ENCODE measurements at places on chromosomes 16 and 17. TPM values are rescaled to one million over a fixed set of nuclear protein-coding genes. Genes with fewer than 3 reads are reported as not detected.
A peak's percentile ranks its signal among the peaks of the same experiment; 100 is the strongest.

- peaks cover 9% of the 10 kb centered on the region for H3K4me1 ChIP-seq
- peaks cover 5% of the 10 kb centered on the region for H3K27me3 ChIP-seq
- no peaks in the 10 kb centered on the region for H3K36me3 ChIP-seq
- H3K4me3 ChIP-seq: peak overlapping the region; percentile 56
These were observed 500 bp downstream of the MAF start for GRCh38 chr16:79599837-79600637.

- no peak overlapping the region for H3K27ac ChIP-seq
- peaks cover 5% of the 10 kb centered on the region for H3K4me1 ChIP-seq
- no peaks in the 10 kb centered on the region for H3K27me3 ChIP-seq
These were observed 47.1 kb downstream of the BCL7C start for GRCh38 chr16:30846649-30847402.

VPS35L gene
- 7.2 TPM for total RNA-seq

CDK5R1 gene
- total RNA-seq: 6.6 TPM

GRCh38 chr17:73362697-73363096, 50.9 kb upstream of the CDC42EP4 start:
- H3K4me1 ChIP-seq: peaks cover 6% of the 10 kb centered on the region
- H3K27ac ChIP-seq: no peak overlapping the region
- DNase-seq: no peak
- H3K36me3 ChIP-seq: no peaks in the 10 kb centered on the region
- no peak overlapping the region for H3K4me3 ChIP-seq

CMTR2 gene
- 18.5 TPM for total RNA-seq

DNA sequence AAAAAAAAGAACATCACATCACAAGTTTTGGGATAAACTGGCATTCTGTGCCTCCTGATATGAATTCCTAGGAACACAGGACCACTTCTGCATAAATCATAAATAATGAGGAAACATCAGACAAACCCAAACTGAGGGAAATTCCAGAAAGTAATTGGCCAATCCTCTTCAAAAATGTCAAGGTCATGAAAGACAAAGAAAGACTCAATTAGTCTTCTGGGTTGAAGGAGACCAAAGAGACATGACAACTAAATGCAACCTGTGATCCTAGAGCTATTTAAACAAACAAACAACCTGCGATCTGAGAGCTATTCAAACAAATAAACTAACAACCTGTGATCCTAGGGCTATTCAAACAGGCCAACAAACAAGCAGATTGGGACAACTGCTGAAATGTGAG, 144.3 kb downstream of the VPS53 start:
- no peaks in the 10 kb centered on the region for H3K4me1 ChIP-seq
- no peak overlapping the region for H3K27ac ChIP-seq
- H3K4me3 ChIP-seq: no peak overlapping the region
- no peak for DNase-seq

DNA sequence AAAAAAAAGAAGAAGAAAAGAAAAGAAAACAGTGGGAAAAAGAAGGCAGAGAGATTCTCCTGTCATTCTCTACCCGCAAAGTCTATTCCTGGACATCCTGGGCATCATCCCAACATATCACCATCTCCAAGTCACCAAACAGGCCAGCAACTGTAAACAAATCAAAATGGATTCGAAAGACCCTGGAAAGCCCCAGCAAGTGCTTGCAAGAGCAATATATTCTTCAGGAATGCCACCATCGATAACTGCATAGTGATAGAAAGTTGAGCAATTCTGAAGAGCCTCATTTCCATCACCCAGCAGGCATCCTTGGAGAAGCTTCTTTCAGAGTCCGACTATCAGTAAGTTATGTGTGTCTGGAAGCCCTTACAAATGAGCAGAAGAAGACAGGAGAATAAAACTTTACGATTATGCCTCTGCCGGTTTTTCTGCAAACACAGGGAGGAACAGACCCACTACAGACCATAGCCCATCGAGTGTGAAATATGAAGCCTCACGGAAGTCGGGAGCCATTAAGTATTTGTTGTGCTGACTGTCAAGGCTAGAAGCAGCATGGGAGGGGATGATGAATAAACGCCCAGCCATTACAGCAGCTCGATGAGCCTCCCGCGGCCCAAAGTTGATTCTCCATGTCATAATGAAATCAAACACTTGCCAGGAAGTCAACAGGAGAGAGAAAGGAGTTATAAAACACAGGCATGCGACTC, 64.5 kb upstream of the SEC14L1 start:
- no peaks in the 10 kb centered on the region for H3K36me3 ChIP-seq
- peak overlapping the region; percentile 24 for H3K27ac ChIP-seq
- DNase-seq: no peak
- no peaks in the 10 kb centered on the region for H3K4me1 ChIP-seq

DNA sequence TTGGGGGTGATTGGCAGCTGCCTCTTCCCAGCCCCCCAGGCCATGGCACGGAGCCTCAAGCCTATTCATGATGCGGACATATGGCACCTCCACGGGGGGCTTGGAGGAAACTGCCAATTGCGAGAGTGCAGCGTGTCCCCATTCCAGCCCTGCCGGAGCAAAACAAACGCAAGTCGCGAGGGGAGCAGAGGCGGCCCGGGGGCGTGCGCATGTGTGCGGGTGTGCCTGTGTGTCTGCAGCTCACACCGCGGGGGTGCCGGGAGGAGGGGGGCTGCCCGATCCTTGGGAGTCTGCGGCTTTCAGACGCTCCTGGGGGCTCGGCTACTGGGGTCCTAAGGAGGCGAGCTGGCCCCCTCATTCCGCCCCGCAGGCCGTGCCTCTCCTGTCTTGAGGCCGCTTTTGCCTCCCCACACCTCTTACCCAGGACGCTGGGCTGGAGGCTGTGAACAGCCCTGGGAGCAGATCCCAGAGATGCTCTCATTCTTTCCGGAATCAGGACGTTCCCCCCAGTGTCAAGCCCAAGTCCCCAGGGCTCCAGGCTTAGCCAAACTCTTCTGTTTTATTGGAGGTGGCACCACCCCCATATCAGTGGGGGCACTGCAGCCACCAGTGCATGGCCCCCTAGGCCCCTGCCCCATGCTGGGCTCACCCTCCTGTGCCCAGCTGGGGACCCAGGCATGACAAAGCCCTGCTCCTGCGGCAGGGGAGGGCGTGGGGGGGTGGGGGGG, 29.1 kb downstream of the ENDOV start:
- no peak for DNase-seq
- no peaks in the 10 kb centered on the region for H3K4me1 ChIP-seq
- no peaks in the 10 kb centered on the region for H3K36me3 ChIP-seq

GRCh38 chr16:54070789-54071343, 215.7 kb downstream of the IRX3 start:
- no peak for DNase-seq
- H3K4me3 ChIP-seq: no peak overlapping the region
- no peaks in the 10 kb centered on the region for H3K36me3 ChIP-seq
- H3K27me3 ChIP-seq: no peaks in the 10 kb centered on the region
- H3K4me1 ChIP-seq: peaks cover 19% of the 10 kb centered on the region
- no peak overlapping the region for H3K27ac ChIP-seq

DNA sequence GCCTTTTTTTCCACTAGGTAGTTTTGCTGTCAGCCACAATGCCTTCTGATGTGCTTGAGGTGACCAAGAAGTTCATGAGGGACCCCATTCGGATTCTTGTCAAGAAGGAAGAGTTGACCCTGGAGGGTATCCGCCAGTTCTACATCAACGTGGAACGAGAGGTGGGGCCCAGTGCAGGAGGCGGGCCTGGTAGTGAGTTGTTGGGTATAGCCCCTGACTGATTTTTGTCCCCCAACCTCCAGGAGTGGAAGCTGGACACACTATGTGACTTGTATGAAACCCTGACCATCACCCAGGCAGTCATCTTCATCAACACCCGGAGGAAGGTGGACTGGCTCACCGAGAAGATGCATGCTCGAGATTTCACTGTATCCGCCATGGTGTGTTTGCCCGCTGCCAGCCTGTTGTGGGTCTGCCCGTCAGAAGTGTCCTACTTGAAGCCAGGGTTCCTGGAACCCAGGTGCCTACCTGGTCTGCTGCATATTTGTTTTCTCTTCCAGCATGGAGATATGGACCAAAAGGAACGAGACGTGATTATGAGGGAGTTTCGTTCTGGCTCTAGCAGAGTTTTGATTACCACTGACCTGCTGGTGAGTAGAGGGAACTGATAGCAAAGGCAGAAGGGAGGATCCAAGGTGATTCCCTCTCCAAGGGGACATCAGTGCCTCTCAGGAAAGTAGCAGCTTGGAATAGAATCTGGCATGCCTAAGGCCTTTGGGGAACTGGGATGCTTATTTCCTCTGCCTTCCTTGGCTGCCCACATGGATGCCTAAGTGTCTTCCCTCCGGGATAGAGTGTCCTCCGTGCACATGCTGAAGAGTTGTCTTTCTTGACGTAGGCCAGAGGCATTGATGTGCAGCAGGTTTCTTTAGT, 1.9 kb upstream of the CD68 start:
- DNase-seq: no peak
- no peak overlapping the region for H3K4me3 ChIP-seq
- H3K4me1 ChIP-seq: peaks cover 16% of the 10 kb centered on the region

GRCh38 chr16:84788920-84789391, 30.8 kb upstream of the CRISPLD2 start:
- H3K4me1 ChIP-seq: no peaks in the 10 kb centered on the region
- H3K4me3 ChIP-seq: no peak overlapping the region
- no peaks in the 10 kb centered on the region for H3K27me3 ChIP-seq
- no peaks in the 10 kb centered on the region for H3K36me3 ChIP-seq

DNA sequence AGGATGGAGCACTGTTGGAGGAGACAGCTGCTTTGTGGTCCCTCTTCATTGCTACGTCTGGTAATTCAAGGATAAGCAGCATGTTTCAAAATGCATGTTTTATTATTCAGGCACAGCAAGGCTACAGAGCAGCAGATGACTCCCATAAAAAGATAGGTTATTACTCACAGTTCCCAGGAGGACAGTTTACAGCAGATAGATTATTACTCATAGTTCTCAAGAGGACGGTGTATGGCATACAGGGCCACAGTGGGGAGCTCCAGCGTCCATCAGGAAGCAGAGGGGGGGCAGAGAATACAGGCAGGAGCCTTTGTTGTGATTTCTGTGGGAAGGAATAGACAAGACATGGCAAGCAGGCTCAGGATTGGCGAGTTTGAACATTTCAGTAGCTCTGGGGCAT, 72.9 kb downstream of the DNAH9 start:
- DNase-seq: no peak
- no peak overlapping the region for H3K27ac ChIP-seq
- no peaks in the 10 kb centered on the region for H3K36me3 ChIP-seq
- H3K4me1 ChIP-seq: no peaks in the 10 kb centered on the region

DNA sequence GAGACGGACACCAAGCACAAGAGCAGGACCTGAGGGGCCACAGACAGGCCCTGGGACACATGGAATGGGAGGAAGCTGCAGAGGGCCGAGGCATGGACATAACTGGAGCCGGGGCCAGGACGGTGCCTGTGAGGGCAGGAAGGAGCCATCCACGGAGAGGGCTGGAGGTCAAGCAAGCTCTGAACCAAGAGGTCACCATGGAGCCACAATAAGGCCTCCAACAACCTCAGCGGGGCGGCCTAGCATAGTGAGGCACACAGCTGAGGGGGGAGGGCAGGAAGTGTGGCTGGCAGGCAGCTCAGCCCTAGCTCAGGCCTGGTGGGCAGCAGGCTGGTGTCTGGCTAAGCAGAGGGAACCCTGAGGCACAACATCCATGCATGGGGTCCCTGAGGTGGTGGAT, 4.4 kb downstream of the MCRIP1 start:
- no peaks in the 10 kb centered on the region for H3K36me3 ChIP-seq
- H3K4me1 ChIP-seq: peaks cover 12% of the 10 kb centered on the region
- H3K4me3 ChIP-seq: no peak overlapping the region

GRCh38 chr17:74096456-74096855, 107.0 kb upstream of the RPL38 start:
- no peaks in the 10 kb centered on the region for H3K4me1 ChIP-seq
- H3K27me3 ChIP-seq: no peaks in the 10 kb centered on the region
- no peaks in the 10 kb centered on the region for H3K36me3 ChIP-seq
- DNase-seq: no peak

SOST gene
- not detected for total RNA-seq

GRCh38 chr17:81708739-81709185, 3.3 kb upstream of the SLC25A10 start:
- H3K27ac ChIP-seq: peak overlapping the region; percentile 53
- DNase-seq: no peak
- peaks cover 34% of the 10 kb centered on the region for H3K4me1 ChIP-seq
- no peak overlapping the region for H3K4me3 ChIP-seq
- H3K27me3 ChIP-seq: no peaks in the 10 kb centered on the region

DNA sequence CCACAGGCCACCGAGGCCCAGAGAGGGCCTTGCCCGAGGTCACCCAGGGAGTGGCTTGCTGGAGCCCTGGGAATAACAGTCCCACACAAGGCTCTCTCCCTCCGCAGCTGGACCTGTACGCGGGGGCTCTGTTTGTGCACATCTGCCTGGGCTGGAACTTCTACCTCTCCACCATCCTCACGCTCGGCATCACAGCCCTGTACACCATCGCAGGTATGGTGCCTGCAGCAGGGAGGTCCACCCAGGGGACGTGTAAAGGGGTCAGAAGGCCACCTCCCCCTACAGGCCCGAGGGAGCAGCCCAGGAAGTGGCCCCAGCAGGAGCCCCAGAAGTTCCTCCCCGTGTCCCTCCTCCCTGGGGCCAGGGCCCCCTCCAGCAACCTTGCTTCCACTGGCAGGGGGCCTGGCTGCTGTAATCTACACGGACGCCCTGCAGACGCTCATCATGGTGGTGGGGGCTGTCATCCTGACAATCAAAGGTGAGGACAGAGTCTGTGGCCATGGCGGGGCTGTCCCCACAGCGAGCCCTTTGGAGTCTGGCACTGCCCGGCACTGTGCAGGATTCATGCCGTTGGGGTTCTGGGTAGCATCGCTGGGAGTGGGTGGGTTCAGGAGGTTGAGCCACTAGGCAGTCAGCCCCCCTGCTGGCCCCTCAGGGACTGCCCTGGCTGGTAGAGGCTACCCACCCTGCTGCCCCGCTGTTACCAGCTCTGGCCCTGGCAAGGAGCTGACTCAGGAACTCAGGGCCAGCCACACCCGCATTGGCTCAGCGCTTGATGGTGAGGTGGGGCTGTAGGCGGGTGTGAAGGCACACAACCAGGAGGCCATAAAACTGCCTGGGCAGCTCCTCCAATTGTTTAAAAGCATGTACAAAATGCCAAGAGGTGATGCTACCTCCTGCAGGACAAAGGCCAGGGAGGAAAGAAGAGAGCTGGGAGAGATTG, 17.3 kb downstream of the SLC5A10 start:
- H3K27ac ChIP-seq: peak overlapping the region; percentile 51
- H3K27me3 ChIP-seq: no peaks in the 10 kb centered on the region
- DNase-seq: no peak
- peaks cover 1% of the 10 kb centered on the region for H3K36me3 ChIP-seq
